Activated naive CD8-positive, alpha-beta T cell treated with anti-CD3 and anti-CD28 coated beads for 36 hours (primary cell): ENCODE measurements at places on chromosomes 3 and 15.

DNA sequence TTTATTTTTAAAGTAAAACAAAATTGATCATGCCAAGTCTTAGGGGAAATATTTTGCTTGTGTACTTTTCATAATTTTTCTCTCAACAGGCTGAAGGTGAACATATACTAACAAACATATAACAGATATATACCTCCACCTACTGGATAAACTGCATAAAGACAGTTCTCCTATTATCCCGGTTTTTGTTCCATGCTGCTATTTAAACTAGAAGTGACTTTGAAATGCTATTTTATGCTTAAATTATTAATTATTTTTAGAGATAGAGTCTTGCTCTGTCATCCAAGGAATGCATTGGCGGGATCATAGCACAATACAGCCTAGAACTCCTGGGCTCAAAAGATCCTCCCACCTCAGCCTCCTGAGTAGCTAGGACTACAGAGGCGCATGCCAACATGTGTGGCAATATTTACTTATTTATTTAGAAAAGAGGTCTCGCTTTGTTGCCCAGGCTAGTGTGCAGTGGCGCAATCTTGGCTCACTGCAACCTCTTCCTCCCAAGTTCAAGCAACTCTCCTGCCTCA lies 49.8 kb downstream of the ST3GAL6 start:
- DNase-seq: no peak

GRCh38 chr15:90211440-90212143 lies 10.5 kb downstream of the SEMA4B start:
- DNase-seq: no peak

DNA sequence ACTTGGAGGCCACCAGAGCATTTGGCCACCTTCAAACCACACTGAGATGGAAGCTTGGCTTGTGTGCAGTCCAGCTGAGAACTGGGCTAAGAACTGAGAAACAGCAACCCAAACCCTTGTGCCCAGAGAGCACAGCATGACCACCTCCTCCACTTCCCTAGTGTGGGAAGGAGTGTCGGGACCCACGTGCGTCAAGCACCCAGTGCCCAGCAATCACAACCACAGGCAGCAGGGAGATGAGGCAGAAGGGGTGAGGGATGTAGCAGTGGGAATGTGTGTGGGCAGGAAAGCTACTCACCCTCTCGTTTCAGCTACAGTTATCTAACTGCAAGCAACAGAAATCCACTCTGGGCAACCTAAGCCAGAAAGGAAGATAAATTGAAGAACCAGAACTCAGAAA lies 25.0 kb upstream of the RFTN1 start:
- DNase-seq: no peak

GRCh38 chr3:3351226-3351625 lies 171.7 kb upstream of the CRBN start:
- no peak for DNase-seq
